ENCODE measurements at places on chromosomes 12 and 14.
A peak's percentile ranks its signal among the peaks of the same experiment; 100 is the strongest.

GRCh38 chr12:62586850-62587249 lies 120.2 kb downstream of the MON2 start:
- DNase-seq = no peak

DNA sequence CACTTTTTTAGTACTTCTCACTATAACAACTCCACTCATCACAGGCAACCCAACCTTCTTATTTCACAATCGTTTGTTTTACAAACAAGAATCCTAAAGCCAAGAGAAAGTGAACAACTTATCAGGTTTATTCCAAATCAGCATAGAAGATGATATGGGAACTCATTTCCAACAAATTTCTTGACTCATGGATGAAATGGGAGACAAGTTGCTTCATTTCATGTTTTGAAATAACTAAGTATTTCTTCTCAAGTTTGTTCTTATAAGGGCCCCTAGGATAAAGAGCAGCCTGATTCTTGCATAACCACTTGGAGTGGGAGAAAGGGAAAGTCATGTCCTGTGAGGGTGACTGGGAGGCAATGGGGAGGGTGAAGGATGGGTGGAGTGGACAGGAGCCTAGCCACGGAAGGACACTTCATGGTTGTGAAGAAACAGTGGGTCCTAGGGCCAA lies 168.3 kb downstream of the DUSP6 start:
- peak; percentile 89 for DNase-seq

- peak; percentile 76 for DNase-seq
Observed at GRCh38 chr14:88005050-88005481, at the start of gene GPR65. Gene GPR65, plus strand, starts transcription at chr14:88005135. Its CDS starts 5,713 bp downstream, at chr14:88010848.

- DNase-seq = peak; percentile 31
Observed at GRCh38 chr12:109736552-109737108, 23.0 kb downstream of the FAM222A start.

DNA sequence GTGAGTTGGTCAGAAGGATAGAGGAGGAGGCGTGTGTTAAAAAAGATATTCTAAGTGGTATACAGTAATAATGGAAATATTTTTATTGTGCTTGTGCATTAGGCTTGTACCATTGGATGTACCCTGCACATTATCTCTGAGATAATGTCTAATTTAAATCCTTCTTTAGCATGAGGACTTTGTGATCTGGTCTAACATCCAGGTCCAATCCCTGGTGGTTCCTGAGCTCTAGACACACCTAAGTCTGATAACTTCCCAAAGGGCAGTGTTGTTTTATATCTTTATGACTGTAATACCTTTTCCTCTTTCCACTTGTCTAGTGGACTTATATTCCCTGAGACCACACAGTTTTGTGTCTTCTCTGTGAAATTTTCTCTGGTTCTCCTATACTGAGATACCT lies 20.6 kb downstream of the PRPF39 start:
- no peak for DNase-seq

GRCh38 chr12:116719731-116720528 lies 17.9 kb downstream of the SPRING1 start:
- no peak for DNase-seq

DNA sequence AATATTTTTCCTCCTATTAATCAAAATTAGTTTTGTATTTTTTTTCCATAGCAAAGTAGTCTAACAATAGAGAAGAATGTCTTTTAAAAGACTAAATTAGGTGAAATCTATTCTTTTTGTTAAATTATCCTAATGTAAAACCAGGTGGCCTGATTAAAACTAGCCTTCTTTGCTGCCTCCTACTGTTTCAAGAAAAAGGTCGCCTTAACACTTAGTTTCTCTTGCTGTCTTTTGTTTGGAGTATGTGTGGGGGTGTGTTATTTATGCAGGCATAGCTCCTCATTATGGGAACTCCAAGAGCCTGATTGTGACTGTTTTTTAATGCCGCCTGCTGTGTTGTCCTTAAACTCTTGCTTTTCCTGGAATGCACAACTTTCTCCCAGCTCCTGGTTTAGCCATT lies 855.3 kb downstream of the DIO2 start:
- no peak for DNase-seq

- DNase-seq = peak; percentile 55
Observed at GRCh38 chr14:93219103-93219726, 12.2 kb downstream of the UBR7 start.
